Effector CD8-positive, alpha-beta T cell (primary cell): ENCODE measurements at places on chromosomes 6 and 20.

DNA sequence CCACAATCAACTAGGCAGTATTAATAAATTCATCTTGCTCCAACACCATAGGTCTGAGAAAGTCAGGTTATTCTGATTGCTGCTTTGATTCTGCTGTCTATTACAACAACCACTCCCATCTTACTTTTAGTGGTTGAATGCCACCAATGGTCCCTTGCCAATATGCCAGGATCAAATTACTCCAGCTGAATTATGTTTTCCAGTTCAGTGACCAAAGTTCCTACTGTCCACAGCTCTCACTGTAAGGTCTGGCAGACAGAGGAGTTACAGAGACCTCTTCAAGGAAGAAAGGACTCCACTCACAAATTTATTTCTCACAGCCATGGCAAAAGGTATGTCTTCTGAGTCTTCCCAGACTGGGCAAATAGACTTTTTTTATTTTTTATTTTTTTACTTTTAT is 557.0 kb downstream of the HAO1 start:
- no peak for DNase-seq

GRCh38 chr6:110590821-110591351 is 114.5 kb upstream of the SLC22A16 start:
- no peak for DNase-seq

GRCh38 chr20:50762435-50763220 is 31.2 kb downstream of the PARD6B start:
- no peak for DNase-seq

GRCh38 chr6:46808806-46809205 is 15.6 kb downstream of the MEP1A start:
- no peak for DNase-seq

DNA sequence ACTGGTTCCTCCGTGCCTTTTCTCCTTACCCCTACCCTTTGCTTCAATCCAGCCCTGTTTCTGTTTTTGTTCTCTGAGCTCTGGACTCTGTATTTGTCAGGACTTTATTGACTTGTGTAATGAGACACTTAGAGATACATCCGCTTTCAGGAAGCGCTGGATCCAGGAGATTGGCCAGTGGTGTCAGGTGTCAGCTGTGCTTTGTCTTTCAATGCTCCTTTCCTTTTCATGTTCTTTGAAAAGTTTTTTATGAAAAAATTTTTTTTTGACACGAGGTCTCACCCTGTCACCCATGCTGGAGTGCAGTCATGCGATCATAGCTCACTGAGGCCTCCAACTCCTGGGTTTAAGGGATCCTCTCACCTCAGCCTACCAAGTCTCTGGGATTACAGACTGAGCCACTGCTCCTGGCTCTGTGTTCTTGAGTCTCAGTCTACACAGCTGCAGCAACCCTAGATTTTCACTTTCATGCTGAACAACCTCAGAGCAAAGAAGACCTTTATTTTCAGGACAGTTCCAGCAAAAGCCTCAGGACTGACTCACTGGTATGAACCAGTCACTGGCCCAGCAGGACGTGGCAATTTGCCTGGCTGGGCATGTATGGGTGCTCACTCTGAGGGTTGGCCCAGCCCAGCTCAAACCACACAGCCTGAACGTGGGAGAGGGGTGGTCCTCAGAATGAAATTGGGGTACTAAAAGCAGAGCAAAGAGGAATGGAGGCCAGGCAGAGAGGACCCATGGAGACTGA is 108.5 kb downstream of the DHX35 start:
- no peak for DNase-seq

DNA sequence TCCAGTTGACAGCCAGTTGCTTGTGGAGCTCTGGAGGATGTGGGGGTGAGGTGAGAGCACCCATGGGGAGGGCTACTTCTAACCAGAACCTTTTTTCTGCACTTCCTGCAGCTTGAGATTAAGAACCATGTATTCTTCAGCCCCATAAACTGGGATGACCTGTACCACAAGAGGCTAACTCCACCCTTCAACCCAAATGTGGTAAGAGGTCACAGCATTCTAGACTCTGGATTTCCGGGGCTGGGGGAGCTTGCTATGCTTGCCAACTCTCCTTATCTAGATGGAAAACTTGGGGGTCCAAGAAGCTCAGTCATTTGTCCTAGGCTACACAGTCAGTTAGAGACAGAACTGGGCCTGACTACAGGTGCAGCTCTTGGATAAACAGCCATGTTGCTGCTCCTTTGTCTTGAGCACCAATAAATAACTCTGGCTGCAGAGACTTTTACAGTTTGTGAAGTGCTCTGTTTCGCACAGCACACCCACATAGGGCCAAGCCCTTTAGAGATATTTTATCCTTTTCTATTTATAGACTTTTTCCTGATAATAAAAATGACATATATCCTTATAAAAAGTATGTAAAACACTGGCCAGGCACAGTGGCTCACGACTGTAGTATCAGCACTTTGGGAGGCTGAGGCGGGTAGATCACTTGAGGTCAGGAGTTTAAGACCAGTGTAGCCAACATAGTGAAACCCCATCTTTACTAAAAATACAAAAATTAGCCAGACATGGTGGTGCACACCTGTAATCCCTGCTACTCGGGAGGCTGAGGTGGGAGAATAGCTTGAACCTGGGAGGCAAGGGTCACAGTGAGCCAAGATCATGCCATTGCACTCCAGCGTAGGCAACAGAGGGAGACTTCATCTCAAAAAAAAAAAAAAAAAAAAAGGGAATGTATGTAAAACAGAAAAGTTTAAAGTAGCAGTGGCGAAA is 10.6 kb upstream of the IFT52 start:
- DNase-seq = no peak

- no peak for DNase-seq
These were observed 14.0 kb upstream of the FAM50B start for GRCh38 chr6:3835055-3835731.

DNA sequence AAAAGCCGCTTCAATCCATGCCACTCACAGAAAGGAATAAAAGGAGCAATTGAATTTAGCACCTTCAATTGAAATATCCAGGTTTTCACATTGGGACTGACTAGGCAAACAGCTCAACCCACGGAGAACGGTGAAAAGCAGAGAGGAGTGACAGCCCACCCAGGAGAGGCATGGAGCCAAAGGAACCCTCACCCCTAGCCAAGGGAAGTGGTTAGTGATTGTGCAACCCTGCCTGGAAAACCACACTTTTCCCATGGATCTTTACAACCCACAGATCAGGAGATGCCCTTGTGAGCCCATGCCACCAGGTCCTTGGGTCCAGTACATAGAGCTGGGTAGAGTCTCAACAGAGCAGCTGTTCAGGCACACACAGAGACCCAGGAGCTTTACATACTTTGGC is 911.8 kb downstream of the EPHA7 start:
- DNase-seq = no peak

GRCh38 chr6:115514656-115515055 is 546.0 kb downstream of the FRK start:
- DNase-seq = no peak

DNA sequence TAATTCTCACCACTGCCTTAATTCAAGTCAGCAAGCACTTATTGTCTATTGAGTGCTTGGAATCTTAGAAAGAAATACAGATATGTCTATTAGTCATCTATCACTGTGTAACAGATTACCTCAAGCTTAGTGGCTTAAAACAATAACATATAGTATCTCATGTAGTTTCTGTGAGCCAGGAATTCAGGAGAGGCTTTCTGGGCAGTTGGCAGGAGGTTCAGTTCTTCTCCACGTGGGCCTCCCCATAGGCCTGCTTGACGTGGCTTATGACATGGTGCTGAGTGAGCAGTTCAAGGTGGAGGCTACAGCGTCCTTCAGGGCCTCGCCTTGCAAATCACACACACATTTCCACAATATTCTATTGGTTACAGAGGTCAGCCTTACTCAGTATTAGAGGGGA is 69.7 kb downstream of the DTD1 start:
- no peak for DNase-seq

DNA sequence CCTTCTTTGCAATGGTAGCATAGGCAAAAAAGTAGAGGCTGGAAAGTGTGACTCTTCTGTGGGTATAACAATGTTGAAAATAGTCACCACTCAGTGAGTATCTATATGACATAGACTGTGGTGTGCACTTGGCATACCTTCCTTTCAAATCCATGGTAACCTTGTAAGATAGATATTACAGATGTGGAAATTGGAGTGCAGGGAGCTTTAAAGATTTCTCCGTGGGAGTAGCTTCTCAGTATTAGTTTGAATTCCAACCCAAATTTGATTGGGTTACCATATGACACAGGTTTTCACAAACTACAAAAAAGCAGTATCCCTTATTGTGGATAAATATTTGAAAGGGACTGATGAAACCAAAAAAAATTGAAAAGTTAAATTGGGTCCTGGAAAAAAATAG is 163.8 kb downstream of the CLVS2 start:
- no peak for DNase-seq

DNA sequence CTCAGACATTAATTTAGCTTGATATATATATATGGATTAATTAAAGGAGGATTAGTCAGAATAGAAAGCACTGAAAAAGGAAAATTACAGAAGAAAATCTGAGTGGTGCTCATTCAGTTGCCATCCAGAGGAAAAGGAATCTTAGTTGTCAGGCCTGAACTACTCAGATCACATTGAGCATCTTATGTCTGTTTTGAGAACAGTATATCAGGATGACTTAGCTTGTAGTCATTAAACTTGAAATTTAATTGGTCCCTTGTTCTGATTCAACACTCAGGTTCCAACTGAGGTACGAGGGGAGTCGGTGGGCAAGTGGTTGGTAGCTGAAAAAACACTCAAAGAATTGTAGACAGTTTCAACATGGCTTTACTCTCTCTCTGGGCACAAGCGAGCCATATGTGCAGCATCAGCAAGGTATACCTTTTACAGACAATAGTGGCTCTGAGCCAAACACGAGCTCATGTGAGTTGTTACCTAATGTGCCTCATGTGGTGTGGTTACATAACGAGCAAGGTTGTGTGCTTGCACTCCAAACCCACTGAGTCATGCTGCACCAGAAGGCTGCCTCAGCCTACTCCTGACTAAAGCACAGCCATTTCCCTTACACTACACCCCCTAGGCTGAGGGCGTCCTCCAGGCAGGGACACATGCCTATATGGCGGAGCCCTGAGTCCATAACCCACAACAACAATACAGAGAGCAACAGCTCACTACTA is 73.0 kb upstream of the HMGN3 start:
- DNase-seq = no peak

- DNase-seq = no peak
These were observed 171.6 kb downstream of the UBE3D start for GRCh38 chr6:82893889-82894652.

DNA sequence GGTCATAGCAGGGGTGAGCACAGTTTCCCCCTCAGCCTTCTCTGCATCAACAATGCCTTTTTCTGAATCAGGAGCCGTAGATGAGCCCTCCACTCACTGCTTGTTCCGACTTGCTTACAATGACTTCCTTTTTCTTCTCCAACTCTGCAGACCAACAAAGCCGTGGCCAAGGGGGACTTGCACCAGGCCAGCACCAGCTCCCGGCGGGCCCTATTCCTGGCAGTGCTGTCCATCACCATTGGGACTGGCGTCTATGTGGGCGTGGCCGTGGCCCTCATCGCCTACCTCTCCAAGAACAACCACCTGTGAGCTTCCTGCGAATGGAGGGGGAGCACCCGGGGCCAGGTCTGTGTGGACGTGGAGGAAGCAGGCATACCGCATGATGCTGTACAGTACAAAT is 195.8 kb downstream of the SYNDIG1 start:
- DNase-seq = no peak

- no peak for DNase-seq
These were observed 22.8 kb downstream of the ISM1 start for GRCh38 chr20:13243826-13244376.

GRCh38 chr20:2088891-2089290 is 12.7 kb upstream of the STK35 start:
- no peak for DNase-seq

- no peak for DNase-seq
These were observed 23.7 kb upstream of the KIF16B start for GRCh38 chr20:16596991-16597390.

- DNase-seq = no peak
These were observed 172.3 kb upstream of the HDDC2 start for GRCh38 chr6:125474061-125474460.

DNA sequence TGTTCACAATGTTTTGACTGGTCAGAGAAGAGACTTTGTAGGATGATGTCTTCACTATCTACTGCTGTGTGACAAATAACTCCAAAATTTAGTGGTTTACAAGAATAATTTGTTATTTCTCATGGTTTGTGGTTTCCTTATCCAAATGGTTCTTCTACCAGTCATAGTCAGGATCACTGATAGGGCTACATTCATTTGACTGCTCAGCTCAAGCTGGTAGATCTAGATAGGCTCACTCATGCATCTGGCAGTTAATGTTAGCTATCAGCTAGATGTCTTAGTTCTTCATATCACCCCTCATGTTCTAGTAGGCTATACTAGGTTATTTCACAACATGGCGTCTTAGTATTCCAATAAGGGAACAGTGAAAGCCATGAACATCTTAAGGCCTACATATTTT is 131.0 kb downstream of the ID4 start:
- no peak for DNase-seq

DNA sequence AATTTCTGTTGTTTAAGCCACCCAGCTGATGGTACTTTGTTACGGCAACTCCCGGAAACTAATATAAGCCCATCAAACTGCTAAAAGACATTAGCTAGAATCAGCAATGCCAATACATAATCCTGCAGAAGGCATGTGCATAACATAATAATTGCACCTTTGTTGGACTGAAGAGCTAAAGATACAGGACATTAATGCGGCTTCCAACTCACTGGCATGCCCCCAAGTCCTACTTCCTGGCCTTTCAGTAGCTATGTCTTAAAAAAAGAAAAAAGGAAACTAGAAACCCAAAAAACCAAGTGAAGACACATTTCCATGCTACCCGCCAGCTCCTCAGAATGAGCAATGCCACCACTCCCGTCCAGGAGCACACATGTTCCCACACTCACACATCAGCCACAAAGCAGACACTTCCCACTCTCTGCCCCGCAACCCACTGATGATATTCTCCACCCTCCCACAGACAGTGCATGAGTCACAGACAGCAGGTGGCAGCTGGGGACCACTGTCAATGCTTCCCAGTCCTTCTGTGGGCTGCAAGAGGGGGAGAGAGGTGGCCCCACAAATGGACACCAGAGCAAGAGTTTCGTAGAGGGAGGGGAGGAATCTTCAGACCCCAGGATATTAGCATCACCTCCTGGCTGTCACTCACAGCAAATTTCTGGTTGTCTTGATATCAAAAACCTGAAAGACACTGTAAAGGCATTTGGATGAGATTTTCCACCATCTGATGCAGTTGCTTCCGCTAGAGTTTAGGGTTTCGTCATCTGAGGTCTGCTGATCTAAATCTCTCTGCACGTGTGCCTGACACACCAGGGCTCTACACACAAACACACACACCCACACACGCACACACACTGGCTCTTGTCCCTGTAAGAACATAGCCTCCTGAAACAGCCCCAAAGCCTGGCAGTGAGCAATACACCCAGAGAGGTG is 32.8 kb downstream of the GFOD1 start:
- DNase-seq = peak; percentile 26

- no peak for DNase-seq
These were observed 211.7 kb upstream of the CST7 start for GRCh38 chr20:24737212-24737850.
